CD4-positive, alpha-beta T cell treated with Interleukin-4 for 1 hour (primary cell): ENCODE measurements at places on chromosomes 6 and 20.

DNA sequence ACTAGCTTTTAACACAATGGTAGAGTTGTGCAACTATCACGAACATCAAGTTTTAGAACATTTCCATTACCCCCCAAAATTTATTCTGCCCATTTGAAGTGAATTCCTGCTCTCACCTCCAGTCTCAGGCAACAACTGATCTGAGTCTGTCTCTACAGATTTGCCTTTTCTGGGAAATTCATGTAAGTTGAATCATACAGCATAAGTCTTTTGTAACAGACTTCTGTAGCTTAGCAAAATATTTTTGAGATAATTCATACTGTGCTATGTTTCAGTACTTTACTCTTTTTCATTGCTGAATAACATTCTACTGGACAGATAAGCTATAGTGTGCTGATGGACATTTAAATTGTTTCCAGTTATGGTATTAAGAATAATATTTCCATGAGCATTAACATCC, 447.3 kb upstream of the GJE1 start:
- no peak for DNase-seq

- no peak for DNase-seq
These were observed 135.0 kb upstream of the SLC35B3 start for GRCh38 chr6:8570256-8570920.

- no peak for DNase-seq
These were observed 480.8 kb upstream of the IMPG1 start for GRCh38 chr6:76553256-76553655.

DNA sequence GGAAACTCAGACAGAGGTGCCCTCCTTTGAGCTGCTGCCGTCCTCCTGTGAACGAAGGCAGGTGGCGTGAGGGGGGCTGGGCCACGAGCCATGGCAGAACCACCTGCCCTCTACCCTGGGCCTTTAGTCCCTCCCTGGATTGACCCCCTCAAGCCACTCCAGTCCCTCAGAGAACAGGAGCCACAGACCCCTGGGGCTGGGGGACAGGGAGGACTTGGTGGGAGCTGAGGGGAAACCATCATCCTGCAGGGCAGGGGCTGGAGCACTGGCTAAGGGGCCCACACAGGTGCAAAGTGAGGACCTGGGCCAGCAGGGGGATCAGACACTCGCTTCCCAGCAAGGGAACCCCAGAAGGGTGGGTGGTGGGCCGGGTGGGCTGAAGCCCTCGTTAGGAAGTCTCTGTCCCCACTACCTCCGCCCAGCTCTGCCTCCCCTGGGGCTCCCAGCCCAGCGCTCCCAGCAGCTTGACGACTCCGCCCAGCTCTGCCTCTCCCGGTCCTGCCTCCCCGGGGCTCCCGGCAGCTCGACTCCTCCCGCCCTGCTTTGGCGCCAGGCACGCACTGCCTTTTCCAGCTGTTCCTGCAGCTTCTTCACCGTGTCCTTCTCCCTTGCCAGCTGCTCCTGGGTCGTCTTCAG, 44.4 kb downstream of the DSTN start:
- DNase-seq: no peak

DNA sequence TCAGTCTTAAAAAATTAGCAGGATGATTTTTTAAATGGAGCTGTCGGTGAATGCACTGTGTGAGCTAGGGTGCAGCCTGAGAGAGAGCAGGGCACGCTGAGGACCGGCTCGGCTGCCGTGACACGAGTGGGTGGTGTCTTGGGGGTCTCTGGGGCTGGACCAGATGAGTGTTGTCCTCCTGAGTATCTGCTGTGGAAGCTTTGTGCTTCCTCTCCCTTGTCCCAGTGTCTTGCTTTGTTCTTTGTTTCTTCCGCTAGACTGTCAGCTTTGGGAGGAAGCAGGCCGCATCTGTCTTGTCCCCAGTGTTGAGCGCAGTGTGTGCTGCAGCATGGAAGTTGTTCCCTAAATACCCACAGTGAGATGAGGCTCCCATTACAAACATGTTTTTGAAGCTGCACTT, 89.4 kb downstream of the RTN4IP1 start:
- no peak for DNase-seq

DNA sequence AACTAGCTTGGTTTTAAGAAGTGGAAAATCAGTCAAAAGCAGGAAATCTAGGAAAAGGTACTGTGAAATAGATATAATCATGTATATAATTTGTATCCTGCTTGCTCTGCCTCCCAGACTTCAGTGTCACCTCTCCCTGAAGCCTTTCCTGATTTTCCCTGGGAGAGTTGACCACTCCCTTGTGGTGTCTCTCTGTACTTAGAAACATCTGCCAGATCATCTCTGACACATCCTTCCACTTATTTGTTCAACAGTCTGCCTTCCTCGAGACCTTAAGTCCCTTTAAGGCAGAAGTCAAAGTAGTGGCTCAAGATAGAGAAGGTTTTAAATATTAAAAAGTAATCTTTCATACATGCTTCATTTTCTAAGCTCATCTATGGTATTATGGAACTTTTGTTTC, 236.5 kb downstream of the CDKAL1 start:
- no peak for DNase-seq

- no peak for DNase-seq
These were observed 13.6 kb downstream of the PKIG start for GRCh38 chr20:44596010-44596409.

DNA sequence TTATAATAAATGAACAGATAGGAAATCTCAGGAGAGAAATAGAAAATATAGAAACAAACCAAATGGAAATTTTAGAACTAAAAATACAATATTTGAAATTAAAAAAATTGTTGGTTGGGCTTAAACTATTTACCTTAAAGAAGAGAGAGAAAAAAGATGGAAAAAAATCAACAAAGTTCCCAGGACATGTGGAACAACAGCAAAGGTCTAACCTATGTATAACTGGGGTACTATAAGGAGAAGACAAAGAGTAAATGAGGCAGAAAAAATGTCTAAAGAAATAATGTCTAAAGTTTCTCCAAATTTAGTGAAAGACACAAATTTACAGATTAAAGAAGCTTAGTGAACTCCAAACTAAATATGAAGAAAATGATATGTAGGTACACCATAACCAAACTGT, 41.1 kb upstream of the ZBTB24 start:
- DNase-seq: no peak

DNA sequence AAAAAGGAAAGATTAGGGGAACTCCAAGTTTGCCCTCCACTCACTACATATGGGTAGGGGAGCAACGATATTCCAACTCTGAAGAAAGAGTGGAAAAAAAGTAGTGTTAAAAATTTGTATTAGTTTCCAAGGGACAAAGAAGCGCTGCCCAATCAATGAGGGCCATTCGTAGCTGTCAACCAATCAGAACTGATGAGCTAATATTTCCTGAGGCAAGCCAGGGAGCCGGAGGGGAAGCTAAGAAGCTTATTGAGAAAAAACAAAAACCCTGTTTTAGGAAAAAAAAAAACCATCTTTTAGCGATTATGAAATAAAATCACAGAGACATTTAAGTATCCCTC, 59.5 kb downstream of the TRIM38 start:
- peak; percentile 80 for DNase-seq

- no peak for DNase-seq
These were observed 50.9 kb downstream of the CCN2 start for GRCh38 chr6:131900231-131900630.

GRCh38 chr6:7449018-7449417, 59.4 kb downstream of the RIOK1 start:
- DNase-seq: no peak

DNA sequence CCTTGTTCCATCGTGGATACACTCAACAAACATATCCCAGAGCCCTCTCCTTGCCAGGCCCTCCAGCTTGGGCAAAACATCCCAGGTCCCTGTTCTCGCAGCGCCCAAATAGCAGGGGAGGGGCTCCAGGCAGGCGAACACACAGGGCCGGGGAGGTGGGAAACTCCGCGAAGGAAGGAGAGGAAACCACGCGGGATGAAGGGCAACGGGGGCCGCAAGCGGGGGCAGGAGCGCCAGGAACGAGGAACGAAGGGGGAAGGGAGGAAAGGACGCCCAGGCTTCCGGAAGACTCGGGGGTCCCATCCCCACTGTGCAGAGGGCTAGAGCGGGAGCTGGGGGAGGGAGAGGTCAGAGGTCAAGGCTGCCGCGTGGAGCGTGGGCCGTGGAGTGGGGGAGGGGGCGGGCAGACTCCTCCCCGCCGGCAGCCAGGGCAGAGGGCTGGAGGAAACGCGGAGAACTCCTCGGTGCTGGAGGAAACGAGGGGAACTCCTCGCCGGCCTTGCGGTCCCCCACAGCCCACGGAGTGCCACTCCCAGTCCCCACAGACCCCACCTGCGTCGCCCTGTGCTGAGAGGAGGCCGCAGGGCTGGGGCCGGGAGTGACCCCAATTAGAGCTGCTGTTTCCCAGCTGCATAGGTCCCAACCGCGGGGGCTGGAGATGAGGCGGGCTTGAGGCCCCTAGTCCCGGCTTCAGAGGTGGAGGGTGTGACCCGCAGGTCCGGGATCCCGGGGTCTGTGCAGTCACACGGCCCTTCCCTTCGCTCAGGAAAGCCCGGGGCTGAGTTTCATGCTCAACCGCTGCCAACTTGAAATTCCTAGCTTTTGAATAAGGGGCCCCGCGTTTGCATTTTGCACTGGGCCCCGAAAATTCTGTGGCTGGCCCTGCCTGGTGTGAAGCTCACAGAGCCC, 1.2 kb upstream of the RBM38 start:
- DNase-seq: peak; percentile 72

GRCh38 chr20:58747211-58747610, 54.6 kb downstream of the NPEPL1 start:
- DNase-seq: no peak

- DNase-seq: no peak
These were observed 99.3 kb downstream of the BMP2 start for GRCh38 chr20:6866741-6867140.

- DNase-seq: no peak
These were observed 662 bp downstream of the ZNF343 start for GRCh38 chr20:2507875-2508630.

GRCh38 chr6:150204705-150205472, 62.0 kb downstream of the PPP1R14C start:
- DNase-seq: no peak

DNA sequence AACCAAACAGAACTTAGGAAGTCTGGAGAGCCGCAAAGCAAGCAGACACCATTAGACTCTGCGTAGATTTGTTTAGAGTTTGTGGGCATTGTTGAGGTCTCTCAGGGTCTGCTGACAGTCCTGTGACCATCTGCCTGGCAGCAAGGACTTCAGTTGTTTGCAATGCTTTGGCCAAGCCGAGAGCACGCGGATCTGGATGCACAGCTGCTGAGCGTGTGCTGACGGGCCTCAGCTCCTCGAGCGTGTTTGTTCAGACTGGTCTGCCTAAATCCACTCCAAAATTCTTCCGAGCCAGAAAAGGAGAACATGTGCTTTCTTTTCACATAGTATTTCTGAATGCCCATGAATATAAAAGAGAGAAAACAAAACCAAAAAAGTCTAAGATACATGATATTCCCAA, 159.0 kb downstream of the ZNF217 start:
- no peak for DNase-seq

DNA sequence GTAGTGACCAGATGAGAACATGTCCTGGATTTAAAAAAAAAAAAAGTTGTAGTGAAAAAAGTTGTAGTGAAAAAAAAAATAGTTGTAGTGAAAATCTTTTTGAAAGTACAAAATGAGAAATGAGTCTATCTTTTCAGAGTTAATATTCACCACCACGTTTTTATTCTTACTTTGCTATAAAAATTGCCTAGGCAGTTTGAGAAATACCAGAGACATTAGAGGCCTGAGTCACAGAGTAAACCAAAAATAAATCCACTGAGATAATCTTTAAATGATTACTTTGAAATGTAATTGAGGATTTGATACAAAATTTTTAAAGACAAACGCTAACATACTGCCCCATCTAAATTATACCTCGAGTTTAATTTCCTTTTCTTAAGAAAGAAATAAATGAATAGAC, 101.2 kb upstream of the TIAM2 start:
- no peak for DNase-seq

GRCh38 chr6:110886555-110887167, 12.1 kb downstream of the AMD1 start:
- DNase-seq: no peak

- DNase-seq: peak; percentile 10
These were observed 225.1 kb downstream of the ERMARD start for GRCh38 chr6:169976301-169977081.

DNA sequence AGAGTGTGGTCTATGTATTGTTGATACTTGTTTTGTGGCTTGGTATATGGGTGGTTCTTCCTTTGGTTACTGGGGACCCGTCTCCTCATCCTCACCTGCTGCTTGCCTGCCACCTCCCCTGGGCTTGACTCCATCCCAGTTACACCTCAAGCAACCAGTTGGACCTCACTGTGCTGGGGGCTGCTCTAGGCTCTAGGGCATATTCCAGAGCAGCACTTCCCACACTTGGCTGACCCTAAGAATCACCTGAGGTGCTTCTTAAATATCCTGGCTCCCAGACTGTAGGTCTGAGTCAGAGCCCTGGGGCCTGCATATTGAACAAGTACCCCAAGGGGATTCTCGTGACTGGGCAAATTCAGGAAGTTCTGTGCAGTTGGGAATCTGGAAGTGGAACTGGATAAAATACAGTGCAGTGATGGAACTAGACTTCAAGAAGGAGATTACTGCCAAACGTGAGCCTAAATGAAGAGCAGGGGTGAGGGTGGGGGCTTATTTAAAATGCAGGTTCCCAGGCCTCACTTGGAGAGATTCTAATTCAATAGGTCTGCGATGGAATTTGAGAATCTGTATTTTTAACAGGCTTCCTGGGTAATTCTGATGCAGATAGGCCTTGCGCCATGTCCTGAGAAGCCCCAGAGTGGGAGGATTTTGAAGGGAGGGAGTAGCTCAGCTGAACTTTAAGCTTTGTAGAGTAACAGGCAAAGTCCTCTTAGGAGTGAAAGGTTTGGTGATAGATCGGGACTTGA, 7.6 kb downstream of the SPATS1 start:
- DNase-seq: no peak

- DNase-seq: no peak
These were observed 1.5 kb downstream of the VARS2 start for GRCh38 chr6:30915591-30915946.

DNA sequence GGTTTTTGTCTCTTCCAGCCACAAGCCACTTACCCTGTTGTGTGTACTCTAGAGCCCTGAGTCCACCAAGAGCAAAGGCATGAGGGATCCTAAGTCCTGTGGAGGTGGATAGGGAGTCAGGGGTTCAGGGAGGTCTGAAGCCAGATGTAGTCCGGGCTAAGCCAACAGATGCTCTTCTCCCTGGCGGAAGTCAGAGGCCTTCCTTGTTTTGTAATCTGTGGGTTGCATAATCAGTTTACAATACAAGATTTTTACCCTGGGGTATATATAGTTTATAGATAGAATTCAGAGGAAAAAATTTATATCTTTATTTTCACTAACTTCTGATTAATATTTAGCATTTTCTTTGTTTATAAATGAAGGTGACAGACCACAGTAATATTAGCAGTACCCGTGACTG, 9.2 kb downstream of the LAMP5 start:
- no peak for DNase-seq

DNA sequence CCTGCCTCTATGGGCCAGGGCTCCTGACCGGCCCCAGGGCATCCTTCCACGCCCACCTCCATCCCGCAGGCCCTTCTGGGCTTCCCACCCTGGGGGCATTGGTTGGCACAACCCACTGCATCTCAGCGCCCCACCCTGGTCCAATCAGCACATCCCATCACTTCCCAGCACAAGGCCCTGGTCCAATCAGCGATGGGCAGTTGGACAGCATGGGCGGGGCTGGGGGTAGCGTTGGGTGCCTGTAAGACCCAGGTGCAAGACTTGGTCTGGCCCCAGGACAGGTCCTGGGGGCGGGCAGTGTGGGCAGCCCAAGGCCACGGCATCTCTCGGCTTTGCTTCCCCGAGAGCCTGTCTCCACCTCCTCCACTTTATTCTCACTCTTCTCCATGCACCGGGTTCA, 298.5 kb downstream of the BMP7 start:
- no peak for DNase-seq
